Fibroblast of the conjunctiva (primary cell): ENCODE measurements at places on chromosomes 6 and 20.
A peak's percentile ranks its signal among the peaks of the same experiment; 100 is the strongest.

- DNase-seq = no peak
Measured at GRCh38 chr6:47646689-47647088, 51.7 kb upstream of the ADGRF4 start.

- DNase-seq = no peak
Measured at GRCh38 chr6:44667668-44668390, 280.3 kb downstream of the CDC5L start.

DNA sequence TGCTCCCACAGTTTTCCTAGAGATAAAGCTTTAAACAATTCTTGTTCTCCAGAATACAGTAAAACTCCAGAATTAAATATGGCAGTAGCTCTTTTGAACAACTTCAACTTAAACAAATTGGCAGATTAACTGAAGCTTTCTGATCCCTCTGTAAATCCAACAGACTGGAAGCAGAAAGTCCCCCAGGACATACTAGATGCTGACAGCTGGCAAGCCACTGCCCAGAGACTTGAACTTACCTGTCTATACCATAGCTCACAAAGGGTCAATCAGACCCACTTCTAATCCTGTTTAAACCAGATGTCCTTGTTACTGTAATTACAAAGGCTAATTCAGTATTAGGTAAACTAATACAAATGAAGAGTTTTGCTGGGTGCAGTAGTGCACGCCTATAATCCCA, 12.3 kb downstream of the GPLD1 start:
- DNase-seq = no peak

- no peak for DNase-seq
Measured at GRCh38 chr20:15220009-15220656, 882.7 kb upstream of the FLRT3 start.

- peak; percentile 9 for DNase-seq
Measured at GRCh38 chr20:56628873-56629463, at the start of gene TFAP2C. Gene TFAP2C, plus strand, starts transcription at chr20:56629306. Its CDS starts 239 bp downstream, at chr20:56629545.

DNA sequence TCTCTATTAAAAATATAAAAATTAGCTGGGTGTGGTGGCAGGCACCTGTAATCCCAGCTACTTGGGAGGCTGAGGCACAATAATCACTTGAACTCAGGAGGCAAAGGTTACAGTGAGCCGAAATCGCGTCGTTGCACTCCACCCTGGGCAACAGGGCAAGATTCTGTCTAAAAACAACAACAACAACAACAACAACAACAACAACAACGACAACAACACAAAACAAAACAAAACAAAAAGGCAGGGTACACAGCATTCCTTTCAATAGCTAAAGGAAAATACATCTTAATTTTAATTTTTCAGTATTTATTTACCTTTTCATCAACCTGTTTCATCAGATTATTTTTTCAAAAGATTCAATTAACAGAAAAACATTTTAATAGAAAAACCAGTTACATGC, 28.4 kb downstream of the SRPK1 start:
- DNase-seq = no peak

- no peak for DNase-seq
Measured at GRCh38 chr6:42103216-42103615, 39.2 kb downstream of the C6orf132 start.

- no peak for DNase-seq
Measured at GRCh38 chr6:145968051-145968450, 3.9 kb upstream of the SHPRH start.

DNA sequence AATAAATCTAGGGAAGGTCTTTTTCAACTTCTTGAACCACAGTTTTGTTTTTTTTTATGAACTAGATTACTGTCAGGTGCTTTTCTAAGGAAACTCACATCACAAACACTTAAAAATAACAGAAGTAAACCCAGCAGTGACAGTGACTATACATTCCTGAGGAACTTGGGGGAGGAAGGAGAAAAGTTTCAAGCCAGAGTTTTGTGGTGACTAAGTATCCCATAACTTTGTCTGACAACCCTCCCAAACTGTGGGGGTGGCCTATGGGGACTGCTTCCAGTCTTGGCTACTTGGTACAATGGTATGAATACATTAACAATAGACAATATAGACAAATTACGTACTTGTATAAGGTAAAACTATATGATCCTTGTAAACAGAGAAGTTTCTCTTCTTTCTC, 202.5 kb upstream of the MAN1A1 start:
- DNase-seq = no peak

- DNase-seq = no peak
Measured at GRCh38 chr6:68094070-68094469, 541.0 kb upstream of the ADGRB3 start.

GRCh38 chr20:45209924-45210323, 3.1 kb downstream of the SEMG1 start:
- no peak for DNase-seq
